ENCODE measurements at places on chromosomes 11 and 22.

- DNase-seq, result no peak
Measured at GRCh38 chr22:37032535-37033460, 13.3 kb downstream of the MPST start.

- DNase-seq, result no peak
Measured at GRCh38 chr11:10891151-10891720, 33.4 kb upstream of the ZBED5 start.

DNA sequence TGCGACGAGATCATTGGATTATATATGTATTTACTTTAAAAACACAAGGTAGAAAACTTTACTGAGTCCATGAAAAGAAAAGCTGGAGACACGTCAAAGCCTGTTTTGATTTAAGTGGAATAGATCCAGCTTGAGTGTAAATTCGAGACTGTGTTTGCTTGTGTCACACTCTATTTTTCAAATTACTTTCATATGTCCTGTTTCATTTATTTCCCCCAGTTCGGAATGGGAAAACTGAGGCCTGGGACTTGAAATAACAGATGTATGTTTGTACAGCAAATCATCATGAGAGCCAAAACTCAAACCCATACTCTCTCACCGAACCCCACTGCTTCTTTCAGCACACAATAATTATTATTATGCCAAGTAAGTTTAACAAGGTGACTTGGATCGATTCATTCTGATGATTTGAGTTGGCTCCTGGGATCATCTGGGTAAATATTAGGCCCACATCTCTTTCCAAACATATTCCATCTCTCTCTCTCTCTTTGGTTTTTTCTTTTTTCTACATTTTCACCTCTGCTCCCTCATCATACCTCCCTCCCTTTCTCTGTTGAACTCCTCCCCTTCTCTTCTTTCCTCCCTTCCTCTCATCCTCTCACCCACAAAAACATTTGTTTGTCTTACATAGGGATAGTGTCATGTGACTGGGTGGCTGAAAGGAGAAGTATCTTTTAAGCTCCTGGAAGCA lies 21.2 kb downstream of the FZD4 start:
- DNase-seq, result no peak

GRCh38 chr11:94774345-94774744 lies 6.2 kb downstream of the AMOTL1 start:
- no peak for DNase-seq

- peak; percentile 57 for DNase-seq
Measured at GRCh38 chr11:72969894-72970335, 155.7 kb downstream of the ATG16L2 start.

DNA sequence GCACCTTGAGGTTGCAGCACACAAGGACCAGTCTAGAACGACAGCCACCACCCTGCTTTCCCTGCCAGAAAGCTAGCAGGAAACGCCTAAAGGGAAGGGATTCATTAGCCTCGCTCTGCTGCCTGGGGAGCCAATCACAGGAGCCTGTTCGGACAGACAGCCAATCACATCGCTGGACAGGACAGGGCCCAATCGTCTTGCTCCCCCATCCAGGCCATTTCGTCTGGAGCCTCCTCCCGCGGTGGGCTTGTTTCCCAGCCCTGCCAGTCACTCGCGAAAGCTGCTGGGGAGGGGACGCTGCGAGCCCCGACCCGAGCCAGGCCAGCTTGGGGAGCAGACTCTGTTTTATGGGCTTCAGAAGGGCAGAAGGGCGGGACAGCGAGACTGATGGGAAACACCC lies 79.8 kb upstream of the NCAM1 start:
- no peak for DNase-seq

- no peak for DNase-seq
Measured at GRCh38 chr11:106990331-106990730, 27.9 kb downstream of the GUCY1A2 start.

- no peak for DNase-seq
Measured at GRCh38 chr11:62393061-62393611, 25.7 kb upstream of the SCGB1A1 start.

- no peak for DNase-seq
Measured at GRCh38 chr11:27938011-27938410, 169.9 kb downstream of the KIF18A start.

GRCh38 chr11:31676280-31676982 lies 134.7 kb downstream of the PAX6 start:
- no peak for DNase-seq

DNA sequence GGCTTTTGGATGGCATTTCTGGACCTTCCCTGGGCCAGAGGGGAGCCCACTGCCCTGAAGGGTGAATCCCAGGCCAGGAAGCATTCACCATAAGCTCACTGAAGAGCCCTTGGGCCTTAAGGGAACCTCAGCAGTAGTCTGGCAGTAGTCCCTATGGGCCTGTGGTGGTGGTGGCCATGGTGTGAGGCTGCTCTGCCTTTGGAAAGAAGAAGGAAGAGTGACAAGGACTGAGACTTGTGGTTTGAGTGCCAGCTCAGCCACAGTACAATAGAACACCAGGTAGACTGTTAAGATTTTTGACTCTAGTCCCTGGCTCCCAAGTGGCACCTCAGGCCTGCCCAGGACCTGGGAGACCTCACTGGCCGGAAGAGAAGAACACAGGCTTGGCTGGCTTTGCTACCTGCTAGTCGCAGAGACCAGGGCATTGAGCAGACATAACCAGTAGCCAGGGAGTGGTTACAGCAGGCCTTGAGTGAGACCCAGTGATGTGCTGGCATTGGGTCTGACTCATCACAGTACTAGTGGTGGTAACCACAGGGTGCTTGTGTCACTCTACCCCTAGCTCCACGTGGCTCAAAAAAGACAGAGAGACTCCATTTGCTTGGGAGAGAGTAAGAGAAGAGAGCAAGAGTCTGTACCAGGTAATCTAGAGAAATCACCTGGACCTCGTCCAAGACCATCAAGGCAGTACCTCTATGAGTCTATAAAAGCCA lies 259.8 kb upstream of the BLID start:
- no peak for DNase-seq

DNA sequence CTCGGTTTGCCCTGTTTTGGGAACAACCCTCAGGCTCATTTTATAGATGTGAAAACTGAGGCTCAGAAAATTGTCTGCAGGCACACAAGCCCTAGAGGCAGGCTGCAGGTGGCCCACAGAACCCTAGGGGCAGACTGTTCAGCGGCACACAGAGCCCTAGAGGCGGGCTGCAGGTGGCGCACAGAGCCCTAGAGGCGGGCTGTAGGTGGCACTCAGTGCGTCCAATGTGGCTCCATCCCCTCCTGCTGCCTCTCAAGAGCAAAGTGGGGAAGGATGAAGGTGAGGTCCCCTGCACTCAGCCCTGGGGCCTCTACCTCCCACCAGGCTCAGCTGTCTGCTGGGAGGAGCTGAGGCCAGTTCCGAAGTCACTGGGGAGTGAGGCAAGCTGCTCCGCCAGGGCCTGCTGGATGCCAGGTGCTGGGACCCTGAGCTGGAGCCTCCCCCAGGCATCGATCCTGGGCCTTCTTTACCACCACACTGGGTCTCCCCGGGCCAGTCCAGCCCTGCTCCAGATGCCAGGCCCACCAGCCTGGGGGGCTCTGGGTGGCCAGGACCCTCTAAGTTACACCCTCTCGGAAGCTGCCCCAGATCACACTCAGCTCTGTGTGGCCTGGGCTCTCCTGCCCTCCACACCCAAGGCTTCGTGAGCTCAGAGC lies 2.3 kb downstream of the ACY3 start:
- DNase-seq, result peak; percentile 31

GRCh38 chr11:69593851-69594250 lies 47.1 kb upstream of the CCND1 start:
- DNase-seq, result no peak

GRCh38 chr11:130635937-130636630 lies 187.6 kb downstream of the ADAMTS15 start:
- DNase-seq, result no peak

- no peak for DNase-seq
Measured at GRCh38 chr11:102656528-102656927, 31.4 kb upstream of the MMP20 start.

DNA sequence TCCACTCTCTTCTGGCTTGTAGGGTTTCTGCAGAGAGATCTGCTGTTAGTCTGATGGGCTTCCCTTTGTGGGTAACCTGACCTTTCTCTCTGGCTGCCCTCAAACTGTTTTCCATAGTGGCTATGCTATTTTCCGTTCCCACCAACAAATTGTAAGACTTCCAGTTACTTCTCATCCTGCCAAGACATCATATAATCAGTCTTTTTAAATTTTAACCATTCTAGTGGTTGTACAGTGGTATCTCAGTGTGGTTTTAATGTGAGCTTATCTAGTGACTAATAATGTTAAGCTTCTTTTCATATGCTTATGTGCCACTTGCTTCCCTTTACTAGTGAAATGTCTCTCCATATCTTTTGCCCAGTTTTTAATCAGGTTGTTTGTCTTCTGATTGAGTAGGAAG lies 13.6 kb upstream of the TRIM29 start:
- no peak for DNase-seq

DNA sequence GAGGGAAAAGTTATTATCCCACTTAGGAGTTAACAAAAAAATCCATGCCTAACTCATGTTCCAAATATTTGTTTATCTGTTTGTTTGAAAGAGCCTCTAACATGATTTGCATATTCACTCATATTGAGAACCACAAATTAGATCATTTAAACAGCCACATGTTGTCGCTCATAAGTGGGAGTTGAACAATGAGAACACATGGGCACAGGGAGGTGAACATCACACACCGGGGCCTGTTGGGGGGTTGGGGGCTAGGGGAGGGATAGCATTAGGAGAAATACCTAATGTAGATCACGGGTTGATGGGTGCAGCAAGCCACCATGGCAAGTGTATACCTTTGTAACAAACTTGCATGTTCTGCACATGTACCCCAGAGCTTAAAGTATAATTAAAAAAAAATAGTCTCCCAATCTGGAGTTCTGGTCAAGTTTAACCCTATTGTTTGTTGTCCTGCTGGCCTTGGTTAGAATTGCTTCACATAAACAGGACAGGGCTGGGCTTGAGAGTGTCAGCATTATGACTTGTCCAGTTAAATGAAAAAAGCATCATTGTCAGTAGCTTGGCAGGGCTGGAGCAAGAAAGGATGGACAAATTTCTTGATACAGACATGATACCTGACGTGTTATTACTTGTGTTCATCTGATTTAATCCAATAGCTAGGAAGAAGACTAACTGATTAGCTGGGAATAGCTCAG lies 57.8 kb upstream of the PSMA1 start:
- no peak for DNase-seq

GRCh38 chr11:95266751-95267374 lies 35.9 kb upstream of the SESN3 start:
- DNase-seq, result no peak

DNA sequence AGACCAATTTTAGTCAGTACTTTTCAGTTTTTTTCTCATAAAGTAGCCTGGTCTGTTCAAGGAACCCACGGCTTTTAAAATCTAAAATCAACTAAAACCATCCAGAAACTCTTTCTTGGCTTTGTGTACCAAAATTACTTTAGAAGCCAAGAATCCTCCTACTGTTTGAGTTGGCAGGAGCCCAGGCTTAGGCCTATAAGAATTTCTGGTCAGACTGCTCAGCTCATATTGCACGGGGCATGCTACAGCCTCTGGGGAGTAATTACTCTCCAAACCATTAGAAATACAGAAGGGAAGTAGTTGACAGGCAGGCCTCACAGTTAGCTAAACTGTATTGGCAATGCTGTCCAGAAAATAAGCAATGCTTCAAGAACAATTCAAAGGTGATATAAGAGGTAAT lies 1862.9 kb upstream of the RAG2 start:
- DNase-seq, result no peak

DNA sequence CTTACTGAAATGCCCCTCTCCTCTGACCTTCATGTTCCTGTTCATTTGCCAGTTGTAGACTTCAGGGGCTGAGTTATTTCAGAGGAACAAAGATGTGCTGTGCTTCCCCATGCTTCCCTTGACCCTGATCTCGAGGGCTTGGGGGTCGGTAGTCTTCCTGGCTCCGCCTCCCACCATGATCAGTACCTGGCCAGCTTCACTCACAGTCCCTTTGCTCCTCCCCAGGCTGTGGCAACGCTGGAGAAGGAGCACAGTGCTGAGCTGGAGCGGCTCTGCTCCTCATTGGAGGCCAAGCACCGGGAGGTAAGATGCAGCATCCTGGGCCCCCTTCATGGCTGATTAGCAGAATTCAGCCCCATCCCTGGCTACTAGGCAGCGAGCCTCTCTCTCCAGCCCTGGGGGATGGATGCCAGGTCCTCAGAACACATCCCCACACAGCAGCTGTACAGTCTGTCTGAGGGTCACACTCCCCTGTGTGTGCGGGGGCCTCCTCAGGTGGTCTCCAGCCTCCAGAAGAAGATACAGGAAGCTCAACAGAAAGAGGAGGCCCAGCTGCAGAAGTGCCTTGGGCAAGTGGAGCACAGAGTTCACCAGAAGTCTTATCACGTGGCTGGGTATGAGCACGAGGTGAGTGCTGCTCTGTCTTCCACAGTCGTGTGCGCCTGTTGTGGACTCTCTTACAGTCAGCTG lies 64.5 kb downstream of the CEP164 start:
- DNase-seq, result no peak

GRCh38 chr11:1301220-1302000 lies 8.0 kb downstream of the TOLLIP start:
- DNase-seq, result no peak

- DNase-seq, result no peak
Measured at GRCh38 chr11:120746376-120746775, 234.8 kb downstream of the GRIK4 start.

DNA sequence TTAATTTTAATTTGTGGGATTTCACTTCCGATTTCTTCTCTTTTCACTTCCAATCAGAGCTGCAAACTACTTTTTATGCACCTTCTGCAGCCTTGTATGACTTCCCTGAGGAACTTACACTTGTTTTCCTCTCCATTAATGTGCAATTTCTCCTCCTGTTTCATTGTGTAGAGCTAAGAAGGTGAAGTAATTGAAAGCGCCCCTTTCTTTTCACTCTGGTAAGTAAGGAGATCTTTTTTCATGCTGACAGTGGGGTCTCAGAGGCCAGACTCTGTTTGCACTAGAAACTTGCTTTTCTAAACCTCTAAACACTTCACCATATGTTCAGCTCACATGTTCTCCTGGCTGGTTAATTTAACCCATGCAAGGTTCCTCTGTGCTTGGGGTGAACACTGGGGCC lies 117.0 kb downstream of the FANCF start:
- no peak for DNase-seq

DNA sequence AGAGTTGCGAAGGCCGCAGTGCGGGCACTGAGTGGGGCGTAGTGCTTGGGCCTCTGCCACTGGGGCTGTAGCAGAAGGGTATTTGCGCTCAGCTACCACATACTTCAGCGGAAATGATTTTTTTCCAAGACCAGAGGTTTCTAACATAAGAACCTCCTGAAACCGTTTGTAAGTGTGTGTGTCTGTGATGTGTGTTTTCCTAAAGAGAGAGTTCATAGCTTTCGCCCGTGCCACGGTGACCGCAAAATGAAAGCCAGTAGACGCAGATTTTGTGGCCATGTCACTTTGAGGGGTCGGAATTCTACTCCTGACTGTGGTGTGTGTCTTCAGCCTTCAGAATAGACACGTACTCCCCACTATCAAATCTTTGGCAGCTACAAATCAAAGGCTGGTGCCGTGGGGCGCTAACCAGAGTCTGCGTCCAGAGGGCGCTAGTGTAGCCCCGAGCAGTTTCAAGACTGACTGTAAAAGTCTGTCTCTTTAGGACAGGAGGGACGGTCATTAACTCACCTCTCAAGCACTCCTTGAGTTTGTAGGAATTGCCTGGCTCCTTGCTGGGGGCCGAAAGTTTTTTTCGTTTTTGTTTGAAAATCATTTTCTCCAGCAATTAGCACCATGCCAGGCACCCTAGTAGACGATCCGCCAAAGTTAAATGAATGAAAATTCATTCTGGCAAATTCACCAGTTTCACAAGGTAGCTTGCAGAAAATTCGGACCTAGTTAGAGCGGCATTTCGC lies 2.5 kb upstream of the CALCA start:
- DNase-seq, result peak; percentile 63

- DNase-seq, result no peak
Measured at GRCh38 chr11:114291842-114292680, 4.1 kb upstream of the NNMT start.

- no peak for DNase-seq
Measured at GRCh38 chr11:134725211-134725610, 313.2 kb upstream of the B3GAT1 start.
